ENCODE measurements at places on chromosomes 16 and 17.
A peak's percentile ranks its signal among the peaks of the same experiment; 100 is the strongest.

DNA sequence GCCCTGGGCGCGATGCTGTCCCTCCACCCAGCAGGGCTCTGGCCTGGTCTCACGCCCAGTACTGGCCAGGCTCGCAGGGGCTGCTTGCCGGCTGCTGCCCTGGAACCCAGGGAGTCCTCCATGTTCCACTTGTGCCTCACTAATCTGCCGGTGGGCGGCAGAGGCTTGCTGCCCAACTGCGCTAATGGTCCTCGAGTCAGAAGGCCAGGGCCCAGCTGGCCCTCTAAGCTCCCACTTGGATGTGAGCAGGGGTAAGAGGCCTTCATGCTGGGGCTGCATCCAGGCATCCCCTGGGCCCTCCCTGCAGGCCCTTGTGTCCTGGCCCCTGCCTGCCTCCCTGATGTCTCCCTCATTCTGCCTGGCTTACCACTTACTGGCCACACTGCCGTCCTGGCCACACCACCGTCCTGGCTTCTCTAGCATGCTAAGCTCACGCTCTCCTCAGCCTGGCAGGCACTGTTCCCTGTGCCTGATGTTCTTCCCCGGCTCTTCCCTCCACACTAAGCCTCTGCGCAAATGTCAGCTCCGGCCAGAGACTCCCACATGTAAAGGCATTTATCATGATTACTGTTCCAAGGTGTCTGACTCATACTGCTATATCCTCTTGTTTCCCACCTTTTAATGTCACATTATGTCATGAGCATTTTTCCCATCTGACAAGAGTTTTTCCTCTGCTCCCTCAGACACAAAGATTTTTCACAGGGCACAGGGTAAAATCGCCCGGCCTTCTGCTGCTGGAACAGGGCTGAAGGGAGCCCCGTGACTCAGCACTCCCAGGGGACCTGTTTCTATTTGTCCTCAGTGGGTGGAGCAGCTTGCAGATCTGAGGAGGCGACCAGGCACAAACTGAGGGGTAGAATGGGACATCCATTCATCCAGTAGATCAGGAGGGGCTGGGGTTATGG, 15.9 kb downstream of the B9D1 start:
- no peak for DNase-seq

- DNase-seq, result no peak
These were observed 19.2 kb downstream of the FLOT2 start for GRCh38 chr17:28878158-28878910.

GRCh38 chr16:8959921-8960787, 3.6 kb downstream of the USP7 start:
- DNase-seq, result peak; percentile 38

DNA sequence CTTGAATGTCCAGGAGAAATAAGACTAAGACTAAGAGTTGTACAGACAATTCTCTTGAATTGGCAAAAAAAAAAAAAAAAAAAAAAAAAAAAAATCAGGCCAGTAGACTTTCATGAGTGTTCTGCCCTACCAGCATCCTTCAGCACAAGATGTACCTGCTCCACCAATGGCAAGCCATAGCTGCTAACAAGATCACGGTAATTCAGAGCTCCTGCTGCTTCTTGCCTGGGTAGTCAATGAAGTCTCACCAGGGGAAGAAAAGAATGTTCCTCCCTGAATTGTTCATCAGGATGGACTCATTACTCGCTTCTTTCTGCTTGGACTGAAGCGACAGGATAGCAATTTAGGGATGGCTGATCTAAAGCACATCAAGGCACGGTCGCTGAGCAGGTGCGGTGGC, 31.1 kb upstream of the APOH start:
- no peak for DNase-seq

DNA sequence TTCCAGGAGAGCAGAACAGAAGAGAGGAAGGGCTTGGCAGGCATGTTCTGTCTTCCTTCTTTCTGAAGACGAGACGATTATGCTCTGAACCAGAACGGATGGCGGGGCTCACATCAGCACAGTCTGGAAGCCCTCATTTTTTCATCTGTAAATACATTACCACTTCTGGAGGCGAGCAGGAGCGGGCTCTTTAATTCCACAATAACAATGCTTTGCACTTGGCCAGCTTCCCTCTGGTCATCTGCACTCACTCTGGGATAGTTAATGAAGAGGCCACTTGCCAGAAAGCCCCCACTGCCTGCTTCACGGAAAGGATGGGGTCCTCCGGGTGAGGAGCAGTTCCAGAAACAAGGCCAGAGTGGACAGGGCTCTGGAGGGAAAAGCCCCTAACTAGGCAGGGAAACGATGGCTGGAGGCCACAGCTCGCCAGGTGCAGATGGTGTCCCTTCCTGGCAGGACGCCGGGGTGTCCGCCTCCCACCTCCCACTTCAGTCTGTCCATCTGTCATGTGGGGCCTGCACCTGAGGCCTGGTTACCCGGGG, 13.1 kb upstream of the BCAR1 start:
- no peak for DNase-seq

GRCh38 chr17:57178839-57179238, 77.5 kb upstream of the MSI2 start:
- no peak for DNase-seq

- no peak for DNase-seq
These were observed 3.9 kb upstream of the NLRC5 start for GRCh38 chr16:56985288-56985961.

GRCh38 chr17:15323131-15323530, 18.3 kb downstream of the TEKT3 start:
- no peak for DNase-seq

- DNase-seq, result no peak
These were observed 135.9 kb downstream of the KATNIP start for GRCh38 chr16:27685807-27686206.

All from CD4-positive, alpha-beta T cell treated with Interleukin-12 subunit alpha and Interleukin-12 subunit beta, for 1 hour (primary cell).